ENCODE measurements at places on chromosomes 7 and 10.

DNA sequence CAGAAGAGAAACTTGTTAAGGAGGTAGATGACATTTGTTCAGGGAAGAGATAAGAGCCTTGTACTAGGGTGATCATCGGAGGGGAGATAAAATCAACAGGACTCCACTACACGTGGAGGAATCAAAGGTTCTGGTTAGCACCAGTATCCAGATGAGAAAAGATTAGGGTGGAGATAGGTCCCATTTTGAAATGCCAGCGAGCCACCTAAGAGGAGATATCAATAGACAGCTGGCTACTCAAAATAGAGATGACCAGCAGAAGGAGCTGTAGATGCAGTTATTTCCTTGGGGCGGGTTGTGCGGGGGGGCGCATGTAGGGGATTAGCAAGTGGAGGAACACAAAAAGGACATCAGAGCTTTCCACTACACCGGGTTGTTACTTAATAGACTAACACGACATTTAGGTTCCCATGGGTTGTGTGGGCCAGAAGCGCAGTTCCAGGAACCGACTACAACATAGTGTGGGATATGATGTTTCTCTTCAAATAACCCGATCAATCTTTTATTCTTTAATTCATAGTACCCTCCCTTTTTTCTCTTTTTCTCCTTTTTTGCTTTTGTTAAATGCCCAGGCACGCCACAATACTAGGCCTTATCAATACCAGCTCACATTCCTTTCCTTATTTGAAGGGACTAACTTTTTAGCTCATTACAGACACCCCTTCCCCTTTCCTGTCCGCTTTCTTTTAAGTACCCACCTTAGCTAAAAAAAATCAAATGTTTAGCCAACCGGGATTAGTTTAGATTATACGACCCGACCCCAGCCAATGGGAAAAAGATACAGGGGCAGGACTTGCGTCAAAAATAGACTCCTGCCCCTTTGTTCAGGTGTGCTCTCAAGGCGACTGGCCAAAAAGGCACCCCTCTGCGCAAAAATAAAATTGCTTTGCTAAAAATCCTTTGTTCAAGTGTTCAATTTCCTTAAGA lies 2.0 kb upstream of the KIF11 start:
- DNase-seq = peak; percentile 24

DNA sequence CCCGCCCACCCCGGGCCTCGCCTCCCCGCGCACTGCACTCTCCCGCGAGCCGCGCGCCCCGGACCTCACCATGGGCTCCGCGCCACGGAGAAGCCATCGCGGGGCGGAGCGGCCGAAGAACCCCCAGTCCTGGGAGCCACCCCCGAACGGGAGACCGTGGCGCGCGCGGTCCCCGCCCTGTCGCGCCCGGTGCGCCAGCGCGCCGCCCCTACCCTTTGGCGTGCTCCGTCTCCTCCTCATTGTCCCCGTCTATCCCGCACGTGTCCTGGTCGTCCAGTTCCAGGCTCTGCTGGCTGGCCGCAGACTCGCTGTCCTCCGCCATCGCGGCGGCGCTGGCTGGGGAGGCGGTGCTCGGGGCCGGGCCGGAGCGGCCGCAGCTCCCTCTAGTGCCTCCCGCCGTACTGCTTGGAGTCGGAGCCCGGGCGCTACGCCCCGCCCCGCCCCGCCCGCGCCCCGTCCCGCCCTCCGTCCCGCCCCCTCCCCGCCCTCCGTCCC lies at the start of gene NMT2:
NMT2 (minus strand) TSS at position 403 of the 495 bp plus-strand sequence; CDS start at position 322, 81 bp downstream.
- no peak for DNase-seq

GRCh38 chr10:17035446-17035845 lies 94.2 kb downstream of the CUBN start:
- no peak for DNase-seq

GRCh38 chr10:28928484-28928883 lies 251.2 kb downstream of the BAMBI start:
- no peak for DNase-seq

GRCh38 chr10:89090756-89091445 lies 100.3 kb downstream of the FAS start:
- no peak for DNase-seq

- no peak for DNase-seq
These were observed 785.2 kb downstream of the NRG3 start for GRCh38 chr10:82660205-82660604.

DNA sequence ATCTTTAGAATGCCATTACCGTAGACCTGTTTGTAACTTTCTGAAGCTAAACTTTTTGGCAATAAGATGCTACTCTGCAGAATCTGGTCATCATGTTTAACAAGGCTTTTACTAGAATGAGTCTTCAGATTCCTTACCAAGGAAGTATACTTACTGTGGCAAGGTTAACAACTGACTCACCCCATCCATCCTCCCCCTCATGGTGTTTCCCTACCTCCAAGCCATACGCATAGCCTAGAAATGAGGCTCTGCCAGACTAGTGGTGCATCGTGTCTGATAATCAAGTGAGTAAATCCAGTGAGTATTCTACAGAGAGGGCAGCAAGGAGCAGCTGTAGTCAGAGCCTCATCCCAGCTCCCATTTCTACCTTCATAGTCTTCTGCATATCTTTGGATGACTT lies 223.6 kb downstream of the IPMK start:
- DNase-seq = no peak

- DNase-seq = peak; percentile 61
These were observed 918 bp upstream of the RPEL1 start for GRCh38 chr10:103244666-103245271.

GRCh38 chr10:75379212-75379724 lies 22.3 kb downstream of the ZNF503 start:
- no peak for DNase-seq

DNA sequence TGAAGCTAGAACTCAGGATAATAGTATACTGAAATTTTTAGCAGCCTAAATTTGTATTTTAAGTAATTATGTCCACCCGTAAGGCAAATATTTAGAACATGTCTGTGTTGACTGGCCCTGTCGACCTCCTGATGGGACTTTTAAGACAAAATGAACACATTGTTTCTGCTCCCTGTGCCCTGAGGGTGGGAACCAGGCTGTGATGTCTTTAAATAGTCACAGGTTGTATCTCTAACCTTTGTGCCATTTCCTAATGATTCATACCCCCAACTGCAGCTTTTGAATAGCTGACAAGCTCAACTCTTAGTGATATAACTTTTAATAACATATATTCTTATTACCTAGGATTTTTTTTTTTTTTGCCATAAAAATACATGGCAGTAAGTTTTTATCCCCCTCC lies 494.9 kb upstream of the AKR1E2 start:
- no peak for DNase-seq

GRCh38 chr7:1119201-1119600 lies 31.3 kb downstream of the GPER1 start:
- no peak for DNase-seq

- DNase-seq = no peak
These were observed 14.9 kb upstream of the ZNRF2 start for GRCh38 chr7:30269490-30269889.

- no peak for DNase-seq
These were observed 79.5 kb downstream of the FAM185A start for GRCh38 chr7:102828286-102828685.

DNA sequence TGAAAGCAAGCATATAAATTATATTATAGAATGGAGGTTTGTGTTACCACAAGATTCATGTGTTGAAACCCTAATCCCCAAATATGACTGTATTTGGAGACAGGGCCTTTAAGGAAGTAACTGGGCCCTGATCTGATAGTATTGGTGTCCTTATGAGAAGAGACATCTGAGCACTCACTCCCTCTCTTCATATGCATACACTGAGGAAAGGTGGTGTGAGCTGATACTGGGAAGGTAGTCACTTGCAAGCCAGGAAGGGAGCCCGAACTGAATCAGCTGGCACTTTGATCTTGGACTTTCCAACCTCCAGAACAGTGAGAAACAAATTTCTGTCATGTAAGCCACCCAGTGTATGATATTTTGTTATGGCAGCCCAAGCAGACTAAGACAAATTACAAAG lies 66.9 kb upstream of the RHOBTB1 start:
- DNase-seq = no peak

- no peak for DNase-seq
These were observed 18.8 kb downstream of the TET1 start for GRCh38 chr10:68578974-68579373.

GRCh38 chr7:130218806-130219620 lies 11.4 kb downstream of the SSMEM1 start:
- DNase-seq = no peak

- DNase-seq = no peak
These were observed 20.9 kb downstream of the RAMP3 start for GRCh38 chr7:45178241-45179225.

DNA sequence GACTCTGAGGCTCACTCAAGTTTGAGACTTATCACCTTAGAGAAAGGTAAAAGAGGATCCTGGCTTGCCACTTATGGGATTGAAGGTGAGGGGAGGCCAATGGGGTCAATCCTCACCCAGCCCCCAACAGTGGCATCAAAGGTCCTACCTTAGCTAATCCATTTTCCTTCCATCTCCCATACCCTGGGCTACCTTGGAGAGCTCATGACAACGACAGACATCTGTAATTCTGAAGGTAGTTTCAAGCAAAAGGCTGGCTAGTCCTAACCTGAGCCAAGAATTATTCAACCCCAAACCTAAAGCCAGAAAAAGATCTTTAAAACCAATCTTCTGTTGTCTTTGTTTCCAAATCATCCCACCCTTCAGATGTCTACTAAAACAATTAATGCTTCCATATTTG lies 179.2 kb upstream of the GHITM start:
- no peak for DNase-seq

DNA sequence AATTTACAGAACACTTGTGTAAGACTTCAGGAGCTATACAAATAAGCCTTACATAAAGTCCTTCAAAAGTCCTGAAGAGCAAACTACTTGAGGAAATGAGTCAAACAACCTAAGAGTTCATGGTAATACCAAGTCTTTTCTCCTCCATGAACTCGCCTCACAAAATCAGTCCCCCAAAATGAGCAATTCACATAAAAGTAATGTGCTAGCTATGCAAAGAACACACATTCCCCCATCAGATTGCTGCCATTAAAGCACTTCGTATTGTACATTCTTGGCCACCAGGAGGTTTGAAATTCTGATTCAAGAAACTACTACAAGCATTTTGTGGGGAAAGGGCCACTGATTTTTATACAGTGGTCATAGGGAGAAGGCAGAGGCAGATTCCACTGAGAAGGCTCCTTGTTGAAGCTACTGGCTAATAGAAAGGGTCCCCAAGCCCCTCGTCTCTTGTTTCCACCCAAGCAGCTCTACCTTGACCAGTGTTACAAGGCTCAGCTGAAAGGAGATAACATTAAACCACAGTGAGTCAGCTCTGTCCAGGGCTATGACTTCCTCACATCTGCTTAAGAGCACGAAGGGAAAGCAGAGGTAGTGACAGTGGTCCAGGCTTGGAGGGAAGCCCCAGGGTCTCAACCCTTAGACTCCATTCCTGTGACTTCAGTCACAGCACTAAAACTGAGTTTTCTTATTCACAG lies 115.2 kb upstream of the CDK1 start:
- DNase-seq = no peak

- no peak for DNase-seq
These were observed 737 bp downstream of the CABCOCO1 start for GRCh38 chr10:61663466-61663865.

DNA sequence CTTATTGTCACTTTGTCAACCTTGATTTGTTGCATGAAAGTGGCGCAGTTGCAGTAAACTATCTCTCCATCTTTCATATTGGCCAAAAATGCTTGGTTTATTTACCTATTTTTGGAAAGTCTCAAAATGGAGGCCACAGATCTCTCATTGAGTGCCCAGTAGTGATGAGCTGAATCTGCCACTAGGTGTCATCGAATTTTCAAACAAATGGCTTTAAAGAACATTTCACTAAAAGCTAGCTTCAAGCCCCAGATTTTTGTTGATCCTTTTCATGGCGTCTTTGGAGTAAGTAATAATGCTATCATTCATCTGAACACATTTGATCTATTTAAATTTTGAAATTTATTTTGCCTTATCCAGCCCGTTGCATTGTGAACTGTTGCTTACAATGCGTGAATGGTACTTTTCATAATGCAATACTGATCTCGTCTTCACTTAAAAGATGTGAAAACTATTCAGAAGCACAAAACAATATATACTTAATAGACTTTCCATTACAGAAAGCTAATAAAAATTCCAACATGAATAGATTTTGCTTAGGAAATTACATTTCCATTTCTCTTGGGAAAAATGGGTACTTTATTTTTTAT lies 236.2 kb downstream of the DNAJB9 start:
- DNase-seq = no peak

DNA sequence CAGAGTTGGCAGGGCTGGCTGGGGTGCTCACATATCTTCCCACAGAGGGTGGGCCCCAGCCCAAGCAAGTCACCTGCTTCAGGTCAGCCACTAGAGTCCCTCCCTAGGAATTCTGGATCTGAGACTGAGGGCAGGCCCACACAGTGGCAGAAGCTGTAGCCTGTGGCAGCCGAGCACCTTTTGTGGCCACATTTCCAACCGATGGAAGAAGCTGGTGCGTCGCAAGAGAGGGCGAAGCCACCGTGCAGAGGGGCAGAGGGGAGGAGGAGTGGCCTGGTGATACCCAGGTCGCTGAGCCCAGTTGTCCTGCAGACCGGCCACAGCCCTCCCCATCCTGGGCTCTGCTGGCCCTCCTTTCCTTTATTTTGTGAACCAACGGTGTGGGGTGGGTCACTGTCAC lies 5.3 kb downstream of the POLM start:
- DNase-seq = no peak

DNA sequence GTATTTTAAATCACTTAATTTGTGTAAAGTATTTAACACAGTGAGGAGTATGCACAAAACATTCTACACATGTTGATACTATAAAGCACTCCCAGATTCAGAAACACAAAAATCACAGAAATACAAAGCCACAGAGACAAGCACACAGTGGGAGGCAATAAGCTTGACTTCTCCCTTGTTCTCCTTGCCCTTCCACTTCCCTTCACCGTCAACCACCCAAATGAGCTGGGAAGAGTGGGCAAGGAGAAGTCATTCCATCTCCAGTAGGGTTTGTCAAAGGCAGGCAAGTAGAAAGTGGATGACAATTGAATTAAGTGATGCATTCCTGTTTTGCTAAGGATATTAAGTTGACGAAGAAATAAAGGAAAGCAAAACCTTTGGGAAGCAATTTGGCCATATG lies 4.2 kb upstream of the TMEM139 start:
- DNase-seq = no peak

- peak; percentile 60 for DNase-seq
These were observed 17.6 kb upstream of the IMPDH1 start for GRCh38 chr7:128427289-128427891.

Measured in CD4-positive, alpha-beta T cell treated with Interleukin-4 for 4 hours (primary cell).